ENCODE measurements at places on chromosomes 1 and 21. TPM values are rescaled to one million over a fixed set of nuclear protein-coding genes. Genes with fewer than 3 reads are reported as not detected.

DNA sequence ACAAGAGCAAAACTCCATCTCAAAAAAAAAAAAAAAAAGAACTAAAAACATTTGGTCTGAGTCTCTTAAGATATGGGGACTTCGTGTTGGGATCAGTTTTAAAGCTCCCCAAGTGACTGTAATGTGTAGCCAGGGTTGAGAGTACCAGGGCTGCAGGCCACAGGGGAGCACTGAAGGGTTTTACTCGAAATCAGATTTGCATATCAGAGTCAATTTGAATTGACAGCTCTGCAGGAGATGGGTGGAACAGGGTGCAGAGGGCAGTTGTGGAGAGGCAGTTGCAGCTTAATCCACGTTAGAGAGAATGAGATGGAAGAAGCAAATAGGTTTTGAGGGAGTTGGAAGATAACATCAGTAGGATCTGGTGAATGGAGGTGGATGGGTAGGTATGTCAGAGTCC lies 20.6 kb upstream of the ELOA start:
- H3K36me3 ChIP-seq, result no peaks in the 10 kb centered on the region
- DNase-seq, result no peak
- no peaks in the 10 kb centered on the region for H3K27me3 ChIP-seq

The GBP7 gene
- not detected for total RNA-seq

The UBE2U gene
- not detected for total RNA-seq

GRCh38 chr1:109356915-109357314 lies 40.8 kb downstream of the SORT1 start:
- DNase-seq, result no peak
- no peak overlapping the region for H3K4me3 ChIP-seq
- no peak overlapping the region for H3K27ac ChIP-seq
- no peaks in the 10 kb centered on the region for H3K36me3 ChIP-seq
- H3K27me3 ChIP-seq, result no peaks in the 10 kb centered on the region

DNA sequence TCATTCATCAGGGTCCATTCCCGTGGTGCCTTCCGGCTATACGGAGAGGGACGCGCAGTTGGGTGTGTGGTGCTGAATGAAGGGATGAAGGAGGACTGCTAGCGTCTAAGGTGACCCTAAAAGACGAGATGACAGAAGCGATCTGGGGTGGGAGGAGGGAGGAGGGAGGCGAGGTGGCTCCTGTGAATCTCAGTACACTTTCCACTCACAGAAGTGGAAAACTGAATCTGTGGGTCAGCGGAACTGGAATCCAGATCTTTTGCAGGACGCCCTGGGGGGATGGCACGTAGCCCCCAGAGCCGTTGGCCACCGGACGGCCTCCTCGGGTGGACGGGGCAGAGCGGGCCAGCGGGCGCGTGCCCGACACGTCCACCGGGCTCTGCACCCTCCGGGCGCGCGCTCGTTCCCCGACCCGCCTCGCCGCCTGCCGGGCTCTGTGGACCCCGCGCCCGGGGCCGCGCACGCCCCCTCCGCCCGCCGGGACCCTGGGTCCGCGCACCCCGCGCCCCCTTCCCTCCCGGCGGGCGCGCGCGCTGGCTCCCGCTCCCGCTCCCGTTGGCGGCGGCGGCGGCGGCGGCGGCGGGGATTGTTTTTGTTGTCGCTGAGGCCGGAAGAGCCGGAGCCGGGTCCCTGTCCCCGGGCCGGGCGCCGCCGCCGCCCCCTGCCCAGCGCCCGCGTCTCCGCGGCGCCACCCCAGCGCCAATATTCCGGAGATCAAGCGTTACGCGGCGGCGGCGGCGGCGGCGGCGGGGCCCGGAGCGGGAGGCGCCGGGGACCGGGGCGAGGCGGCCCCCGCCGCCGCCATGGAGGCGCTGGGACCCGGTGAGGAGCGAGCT lies at the start of gene AGO4:
AGO4 (plus strand) TSS at position 403 of the 836 bp plus-strand sequence; CDS start at position 804, 401 bp downstream.
- H3K27ac ChIP-seq, result peak within 1 kb of the TSS; percentile 71
- peak; percentile 94 for DNase-seq
- H3K4me1 ChIP-seq, result peaks cover 16% of the 10 kb centered on the region

DNA sequence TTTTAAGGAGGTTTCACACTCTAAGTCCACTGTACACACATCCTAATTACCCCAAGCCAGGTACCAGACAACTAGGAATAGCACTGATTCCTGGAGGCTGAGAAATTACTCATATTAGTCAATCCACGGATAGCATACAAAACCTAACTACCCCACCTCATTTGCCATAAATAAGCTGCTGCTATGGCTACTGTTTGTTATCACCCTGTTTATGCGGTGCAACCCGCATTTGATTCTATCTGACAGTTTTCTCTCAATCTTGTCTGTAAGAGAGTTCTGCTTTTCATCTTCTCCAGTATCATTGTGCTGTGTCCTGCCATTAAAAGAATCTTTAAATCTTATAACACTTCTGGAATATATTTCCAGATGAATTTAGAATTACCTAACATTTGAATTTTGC lies 1496.5 kb downstream of the PLA2G4A start:
- H3K4me3 ChIP-seq, result no peak overlapping the region
- H3K4me1 ChIP-seq, result no peaks in the 10 kb centered on the region
- H3K36me3 ChIP-seq, result no peaks in the 10 kb centered on the region
- DNase-seq, result no peak
- H3K27ac ChIP-seq, result no peak overlapping the region
- no peaks in the 10 kb centered on the region for H3K27me3 ChIP-seq

The MATN1 gene
- under 0.01 TPM for total RNA-seq

GRCh38 chr1:193322211-193322610 lies 135.8 kb upstream of the B3GALT2 start:
- H3K27ac ChIP-seq, result peak overlapping the region; percentile 3
- H3K36me3 ChIP-seq, result no peaks in the 10 kb centered on the region
- DNase-seq, result no peak
- H3K4me3 ChIP-seq, result no peak overlapping the region
- H3K4me1 ChIP-seq, result peaks cover 9% of the 10 kb centered on the region
- H3K27me3 ChIP-seq, result no peaks in the 10 kb centered on the region

DNA sequence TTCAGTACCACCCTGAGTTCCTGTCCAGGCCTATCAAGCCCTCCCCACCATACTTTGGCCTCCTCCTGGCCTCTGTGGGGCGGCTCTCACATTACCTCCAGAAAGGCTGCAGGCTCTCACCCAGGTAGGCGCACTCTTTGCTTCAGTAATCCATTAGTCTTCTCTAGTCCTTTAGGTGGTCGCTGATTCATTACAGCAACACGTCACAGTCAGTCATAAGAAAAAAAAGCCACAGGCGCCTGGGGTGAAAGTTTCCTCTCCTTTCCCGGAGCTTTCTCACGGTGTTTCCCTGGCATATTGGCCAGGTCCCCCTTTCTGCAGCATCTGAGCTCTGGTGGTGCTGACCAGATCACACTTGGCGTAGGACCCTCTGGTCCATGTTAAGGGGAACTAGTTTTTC lies 12.1 kb downstream of the SLFNL1 start:
- peak overlapping the region; percentile 9 for H3K27ac ChIP-seq
- no peak overlapping the region for H3K4me3 ChIP-seq
- DNase-seq, result no peak
- H3K36me3 ChIP-seq, result peaks cover 95% of the 10 kb centered on the region
- peaks cover 8% of the 10 kb centered on the region for H3K4me1 ChIP-seq

The MRAP gene
- 0.59 TPM for total RNA-seq

- H3K36me3 ChIP-seq, result no peaks in the 10 kb centered on the region
- DNase-seq, result peak; percentile 80
- peak overlapping the region; percentile 83 for H3K27ac ChIP-seq
- H3K27me3 ChIP-seq, result peaks cover 3% of the 10 kb centered on the region
- peaks cover 10% of the 10 kb centered on the region for H3K4me1 ChIP-seq
Observed at GRCh38 chr1:7478142-7478790, 292.8 kb upstream of the VAMP3 start.

DNA sequence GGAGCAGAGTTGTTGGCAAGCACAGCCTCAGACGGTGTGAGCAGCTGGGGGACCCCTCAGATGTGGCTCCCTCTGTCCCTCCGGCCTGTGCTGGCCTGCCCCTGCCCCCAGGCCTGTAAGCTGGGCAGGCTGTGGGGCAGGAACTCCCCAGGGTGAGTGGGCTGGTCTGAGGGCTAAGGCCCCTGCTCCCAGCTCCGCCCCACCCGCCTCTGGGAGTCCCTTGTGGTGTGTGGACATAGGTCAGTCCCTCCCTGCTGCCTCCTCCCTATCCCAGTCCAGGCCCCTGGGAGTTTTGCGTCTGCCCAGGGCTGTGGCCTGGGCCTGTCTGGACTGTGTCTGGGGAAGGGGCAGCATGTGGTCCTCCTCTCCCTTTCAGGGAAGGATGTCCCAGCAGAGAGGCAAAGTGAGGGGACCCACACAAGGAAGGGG lies 3.6 kb upstream of the VWA1 start:
- H3K27me3 ChIP-seq, result peaks cover 11% of the 10 kb centered on the region
- no peak overlapping the region for H3K27ac ChIP-seq
- no peaks in the 10 kb centered on the region for H3K36me3 ChIP-seq
- H3K4me3 ChIP-seq, result no peak overlapping the region
- peaks cover 13% of the 10 kb centered on the region for H3K4me1 ChIP-seq

GRCh38 chr1:159771127-159771895 lies 9.5 kb upstream of the DUSP23 start:
- H3K27me3 ChIP-seq, result no peaks in the 10 kb centered on the region
- no peak overlapping the region for H3K4me3 ChIP-seq
- H3K4me1 ChIP-seq, result no peaks in the 10 kb centered on the region
- no peak for DNase-seq
- H3K36me3 ChIP-seq, result no peaks in the 10 kb centered on the region

The ASH1L gene
- total RNA-seq, result 41.6 TPM

The MCOLN2 gene
- 0.88 TPM for total RNA-seq

DNA sequence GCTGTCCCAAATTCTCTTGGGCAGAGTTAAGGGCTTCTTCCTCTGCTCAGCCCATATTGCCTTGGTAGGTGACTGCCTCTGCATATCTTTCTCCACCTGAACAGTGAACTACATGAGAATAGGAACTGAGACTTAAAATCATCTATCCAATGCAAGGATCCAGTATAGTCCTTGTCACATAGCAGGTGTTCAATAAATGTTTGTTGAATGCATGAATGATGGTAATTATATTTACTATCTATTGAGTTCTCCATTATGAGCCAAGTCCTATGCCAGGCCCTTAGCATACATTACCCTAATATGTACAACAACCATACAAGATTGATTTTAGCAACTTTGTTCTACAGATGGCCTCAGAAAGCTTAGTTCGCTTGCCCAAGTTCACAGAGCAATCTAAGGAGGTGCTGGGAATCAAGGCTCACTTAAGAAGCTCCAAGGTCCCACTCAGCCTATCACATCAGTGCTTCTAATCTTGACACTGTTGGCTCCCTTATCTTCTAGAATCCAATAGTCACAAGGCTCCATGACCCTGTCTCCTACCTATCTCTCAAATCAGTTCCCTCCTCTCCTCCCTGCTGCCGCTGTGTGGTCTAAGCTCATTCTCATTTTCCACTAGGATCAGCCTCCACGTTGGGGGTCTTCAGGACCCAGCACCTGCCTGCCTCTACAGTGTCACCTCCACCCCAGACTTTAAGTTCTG lies 2.2 kb upstream of the CDK18 start:
- peaks cover 4% of the 10 kb centered on the region for H3K4me1 ChIP-seq
- peak; percentile 53 for DNase-seq
- H3K36me3 ChIP-seq, result no peaks in the 10 kb centered on the region

The MNDA gene
- under 0.01 TPM for total RNA-seq

DNA sequence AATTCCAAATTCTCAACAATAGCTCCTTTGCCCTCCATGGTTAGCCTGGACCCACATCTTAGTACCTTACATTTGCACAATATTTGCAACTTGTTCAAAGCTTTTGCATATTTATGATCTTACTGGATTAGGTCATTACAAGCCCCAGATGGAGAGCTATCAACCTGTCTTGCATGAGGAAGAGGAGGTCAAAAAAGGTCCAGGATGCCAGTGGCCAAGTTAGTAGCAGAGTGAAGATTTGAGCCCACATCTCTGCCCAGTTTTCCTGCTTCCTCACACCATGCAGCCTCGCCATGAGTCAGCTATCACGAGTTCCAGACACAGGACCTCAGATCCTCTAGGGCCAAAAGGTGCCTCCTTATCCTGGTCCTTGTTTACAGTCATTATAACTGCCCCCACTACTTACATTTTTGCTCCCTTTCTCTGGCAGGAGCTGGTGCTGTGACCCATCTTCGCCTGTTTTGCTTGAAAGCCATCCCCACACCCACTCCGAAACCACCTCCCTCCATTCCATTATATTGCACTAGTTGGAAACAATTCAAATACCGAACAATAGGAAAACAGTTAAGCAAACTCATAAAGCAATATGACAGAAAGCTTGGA lies 5.0 kb upstream of the AHCYL1 start:
- no peaks in the 10 kb centered on the region for H3K36me3 ChIP-seq
- no peak overlapping the region for H3K4me3 ChIP-seq
- H3K27ac ChIP-seq, result peak overlapping the region; percentile 19
- peak; percentile 90 for DNase-seq
- no peaks in the 10 kb centered on the region for H3K27me3 ChIP-seq

- H3K27ac ChIP-seq, result no peak overlapping the region
- no peaks in the 10 kb centered on the region for H3K4me1 ChIP-seq
- no peak overlapping the region for H3K4me3 ChIP-seq
- H3K36me3 ChIP-seq, result no peaks in the 10 kb centered on the region
- DNase-seq, result no peak
Observed at GRCh38 chr1:176448340-176448739, 14.6 kb upstream of the PAPPA2 start.

The SPRR2D gene
- not detected for total RNA-seq

DNA sequence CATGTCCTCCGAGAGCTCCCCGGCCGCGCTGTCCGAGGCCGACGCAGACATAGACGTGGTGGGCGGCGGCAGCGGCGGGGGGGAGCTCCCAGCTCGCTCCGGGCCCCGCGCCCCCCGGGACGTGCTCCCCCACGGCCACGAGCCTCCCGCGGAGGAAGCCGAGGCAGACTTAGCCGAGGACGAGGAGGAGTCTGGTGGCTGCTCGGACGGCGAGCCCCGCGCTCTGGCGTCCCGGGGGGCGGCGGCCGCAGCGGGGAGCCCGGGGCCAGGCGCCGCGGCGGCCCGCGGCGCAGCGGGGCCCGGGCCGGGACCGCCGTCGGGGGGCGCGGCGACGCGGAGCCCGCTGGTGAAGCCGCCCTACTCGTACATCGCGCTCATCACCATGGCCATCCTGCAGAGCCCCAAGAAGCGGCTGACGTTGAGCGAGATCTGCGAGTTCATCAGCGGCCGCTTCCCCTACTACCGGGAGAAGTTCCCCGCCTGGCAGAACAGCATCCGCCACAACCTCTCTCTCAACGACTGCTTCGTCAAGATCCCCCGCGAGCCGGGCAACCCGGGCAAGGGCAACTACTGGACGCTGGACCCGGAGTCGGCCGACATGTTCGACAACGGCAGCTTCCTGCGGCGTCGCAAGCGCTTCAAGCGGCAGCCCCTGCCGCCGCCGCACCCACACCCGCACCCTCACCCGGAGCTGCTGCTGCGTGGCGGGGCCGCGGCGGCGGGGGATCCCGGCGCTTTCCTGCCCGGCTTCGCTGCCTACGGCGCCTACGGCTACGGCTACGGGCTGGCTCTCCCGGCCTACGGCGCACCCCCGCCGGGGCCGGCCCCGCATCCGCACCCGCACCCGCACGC lies 547 bp downstream of the FOXD2 start:
- peaks cover 13% of the 10 kb centered on the region for H3K4me1 ChIP-seq
- peak; percentile 66 for DNase-seq
- H3K27me3 ChIP-seq, result peaks cover 42% of the 10 kb centered on the region
- H3K27ac ChIP-seq, result no peak overlapping the region
- peak overlapping the region; percentile 78 for H3K4me3 ChIP-seq

The GPR89B gene
- 11.9 TPM for total RNA-seq

All from osteoblast (primary cell).